ENCODE measurements at places on chromosomes 7 and 10. TPM values are rescaled to one million over a fixed set of nuclear protein-coding genes. Genes with fewer than 3 reads are reported as not detected.
A peak's percentile ranks its signal among the peaks of the same experiment; 100 is the strongest.

GRCh38 chr10:122291739-122292138, 20.6 kb downstream of the BTBD16 start:
- H3K36me3 ChIP-seq: no peaks in the 10 kb centered on the region
- peaks cover 11% of the 10 kb centered on the region for H3K27me3 ChIP-seq
- H3K4me1 ChIP-seq: peaks cover 16% of the 10 kb centered on the region
- H3K27ac ChIP-seq: no peak overlapping the region
- DNase-seq: no peak
- no peak overlapping the region for H3K4me3 ChIP-seq

DNA sequence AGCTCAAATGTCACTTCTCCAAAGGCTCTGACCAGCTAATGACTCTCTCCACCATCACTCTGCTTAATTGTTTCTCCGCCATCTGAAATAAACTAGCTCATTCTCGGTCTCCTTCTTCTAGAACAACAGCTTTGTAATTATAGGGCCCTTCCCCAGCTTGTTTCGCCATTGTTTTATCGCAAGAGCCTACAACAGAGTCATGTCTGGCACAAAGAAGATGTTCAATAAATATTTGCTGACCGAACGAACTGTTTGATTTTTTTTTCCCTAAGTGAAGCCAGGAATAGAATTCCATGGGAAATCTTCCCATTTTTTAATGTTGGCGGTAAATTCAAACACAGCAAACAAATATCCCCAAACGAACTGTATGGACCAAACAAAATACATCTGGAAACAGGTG, 63.8 kb upstream of the NMT2 start:
- H3K4me3 ChIP-seq: no peak overlapping the region
- peaks cover 3% of the 10 kb centered on the region for H3K4me1 ChIP-seq
- H3K27me3 ChIP-seq: no peaks in the 10 kb centered on the region
- no peak overlapping the region for H3K27ac ChIP-seq

Gene GHRHR
- not detected for total RNA-seq

Gene ADAM12
- total RNA-seq: 0.39 TPM

GRCh38 chr7:16137944-16138343, 283.4 kb downstream of the CRPPA start:
- no peak for DNase-seq
- no peaks in the 10 kb centered on the region for H3K4me1 ChIP-seq
- H3K36me3 ChIP-seq: no peaks in the 10 kb centered on the region
- no peak overlapping the region for H3K27ac ChIP-seq

- peaks cover 46% of the 10 kb centered on the region for H3K4me1 ChIP-seq
- H3K4me3 ChIP-seq: peak overlapping the region; percentile 62
- peak overlapping the region; percentile 75 for H3K27ac ChIP-seq
- peaks cover 5% of the 10 kb centered on the region for H3K27me3 ChIP-seq
- H3K36me3 ChIP-seq: peaks cover 5% of the 10 kb centered on the region
- no peak for DNase-seq
Observed at GRCh38 chr10:8238986-8239385, 184.5 kb downstream of the GATA3 start.

- no peaks in the 10 kb centered on the region for H3K4me1 ChIP-seq
- H3K4me3 ChIP-seq: no peak overlapping the region
- H3K36me3 ChIP-seq: no peaks in the 10 kb centered on the region
- H3K27ac ChIP-seq: no peak overlapping the region
- no peak for DNase-seq
- H3K27me3 ChIP-seq: peaks cover 18% of the 10 kb centered on the region
Observed at GRCh38 chr7:101628522-101628921, 574 bp downstream of the MYL10 start.

DNA sequence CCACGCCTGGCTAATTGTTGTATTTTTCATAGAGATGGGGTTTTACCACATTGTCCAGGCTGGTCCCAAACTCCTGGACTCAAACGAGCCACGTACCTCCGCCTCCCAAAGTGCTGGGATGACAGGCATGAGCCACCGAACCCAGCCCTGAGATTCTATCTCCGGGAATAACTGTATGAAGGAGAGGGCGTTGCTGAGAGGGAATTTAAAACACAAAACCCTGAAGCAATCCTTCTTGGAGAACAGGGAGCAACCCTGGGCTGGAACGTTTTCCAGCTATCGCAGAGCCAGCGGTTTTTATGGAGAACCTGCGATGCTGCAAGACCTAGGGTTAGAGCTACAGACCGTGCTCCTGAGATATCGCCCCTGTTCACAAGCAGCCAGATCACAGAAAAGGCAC, 144.6 kb downstream of the PRKAG2 start:
- no peaks in the 10 kb centered on the region for H3K27me3 ChIP-seq
- peaks cover 2% of the 10 kb centered on the region for H3K4me1 ChIP-seq
- H3K27ac ChIP-seq: no peak overlapping the region
- H3K36me3 ChIP-seq: no peaks in the 10 kb centered on the region

GRCh38 chr7:37027557-37028341, 303.5 kb upstream of the AOAH start:
- H3K27me3 ChIP-seq: no peaks in the 10 kb centered on the region
- H3K4me3 ChIP-seq: no peak overlapping the region
- no peak for DNase-seq
- peaks cover 32% of the 10 kb centered on the region for H3K36me3 ChIP-seq
- H3K4me1 ChIP-seq: peaks cover 13% of the 10 kb centered on the region

DNA sequence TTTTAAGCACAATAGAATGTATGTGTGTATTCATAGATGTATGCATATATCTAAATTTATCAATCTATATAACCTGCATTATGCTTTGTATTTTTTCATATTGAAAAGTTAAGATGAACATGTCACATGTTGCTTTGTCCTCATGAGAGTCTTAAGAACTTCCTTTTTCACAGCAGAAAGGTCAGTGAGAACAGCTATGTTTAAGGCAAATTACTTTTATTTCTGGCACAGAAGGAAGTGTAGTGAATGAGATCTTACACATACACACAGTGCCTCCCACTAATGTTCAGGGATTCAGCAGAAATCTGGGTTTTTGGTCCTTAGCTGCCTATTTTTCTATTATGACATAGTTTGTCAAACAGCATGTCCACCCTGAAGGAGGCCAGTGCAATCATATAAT, 134.8 kb downstream of the TMEM26 start:
- peaks cover 4% of the 10 kb centered on the region for H3K36me3 ChIP-seq
- peaks cover 4% of the 10 kb centered on the region for H3K27me3 ChIP-seq
- no peak for DNase-seq
- no peak overlapping the region for H3K27ac ChIP-seq
- H3K4me3 ChIP-seq: no peak overlapping the region

Gene AMPH
- not detected for total RNA-seq

Gene ITIH5
- not detected for total RNA-seq

Gene MAT1A
- total RNA-seq: not detected

- no peak overlapping the region for H3K27ac ChIP-seq
- H3K27me3 ChIP-seq: peaks cover 21% of the 10 kb centered on the region
- H3K4me1 ChIP-seq: no peaks in the 10 kb centered on the region
- H3K4me3 ChIP-seq: no peak overlapping the region
Observed at GRCh38 chr7:90256778-90257177, 11.8 kb downstream of the CFAP69 start.

Gene TACC2
- total RNA-seq: not detected

- peaks cover 4% of the 10 kb centered on the region for H3K27me3 ChIP-seq
- H3K36me3 ChIP-seq: no peaks in the 10 kb centered on the region
- no peak overlapping the region for H3K27ac ChIP-seq
- no peak overlapping the region for H3K4me3 ChIP-seq
- H3K4me1 ChIP-seq: no peaks in the 10 kb centered on the region
Observed at GRCh38 chr10:60252688-60253087, 137.0 kb downstream of the ANK3 start.

DNA sequence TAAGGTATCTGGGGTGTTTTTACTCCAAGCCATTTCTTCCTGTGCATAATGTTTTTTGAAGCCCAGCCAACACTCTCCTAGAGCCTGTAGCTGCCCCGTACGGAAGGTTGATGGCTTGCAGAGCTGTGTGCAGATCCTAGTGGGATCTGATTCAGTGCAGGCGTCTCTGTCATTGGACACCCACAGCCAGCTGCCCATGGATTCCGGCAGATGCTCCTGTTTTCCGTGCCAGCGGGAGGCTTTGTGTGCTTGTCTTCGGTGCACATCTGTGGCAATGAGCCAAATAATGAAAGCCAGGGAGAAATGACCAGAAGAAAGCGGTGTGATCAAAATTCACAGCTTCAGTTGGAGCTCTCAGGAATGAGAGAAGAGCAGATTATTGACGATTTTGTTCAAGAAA, 426.4 kb downstream of the TYW1 start:
- H3K27me3 ChIP-seq: no peaks in the 10 kb centered on the region
- H3K27ac ChIP-seq: no peak overlapping the region
- DNase-seq: no peak
- H3K4me3 ChIP-seq: no peak overlapping the region
- no peaks in the 10 kb centered on the region for H3K4me1 ChIP-seq

Gene TYW1B
- total RNA-seq: 4.5 TPM

DNA sequence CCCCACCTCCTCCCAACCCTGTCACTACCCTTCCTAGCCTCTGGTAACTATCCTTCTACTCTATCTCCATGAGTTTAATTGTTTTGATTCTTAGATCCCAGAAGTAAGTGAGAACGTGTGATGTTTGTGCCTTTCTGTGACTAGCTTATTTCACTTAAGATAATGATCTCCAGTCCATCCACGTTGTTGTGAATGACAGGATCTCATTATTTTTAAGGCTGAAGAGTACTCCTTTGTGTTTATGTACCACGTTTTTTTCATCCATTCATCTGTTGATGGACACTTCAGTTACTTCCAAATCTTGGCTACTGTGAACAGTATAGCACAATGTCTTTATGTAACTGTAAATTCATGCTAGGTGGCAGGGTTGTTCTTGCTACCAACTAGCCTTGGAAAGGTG, 461.6 kb downstream of the PLXDC2 start:
- no peak overlapping the region for H3K4me3 ChIP-seq
- H3K27ac ChIP-seq: no peak overlapping the region
- H3K27me3 ChIP-seq: no peaks in the 10 kb centered on the region
- H3K36me3 ChIP-seq: no peaks in the 10 kb centered on the region
- no peaks in the 10 kb centered on the region for H3K4me1 ChIP-seq
- no peak for DNase-seq

DNA sequence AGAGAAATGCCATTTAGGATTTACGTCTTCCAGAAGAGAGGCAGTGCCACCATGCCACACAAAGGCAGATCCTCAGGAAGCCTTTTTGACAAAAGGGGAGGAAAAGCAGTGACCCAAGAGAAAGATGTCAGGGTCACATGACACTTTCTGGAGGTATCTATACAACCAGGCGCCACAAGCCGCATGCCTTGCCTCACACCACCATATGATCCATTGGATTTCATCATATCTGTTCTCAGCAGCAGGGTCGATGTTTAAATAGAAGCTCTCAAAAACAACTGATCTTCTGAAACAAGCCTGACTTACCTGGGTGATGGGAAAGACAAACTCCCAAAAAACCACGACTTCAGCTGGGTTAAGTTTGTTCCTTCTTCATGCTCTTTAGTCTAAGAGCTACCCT, 52.5 kb upstream of the UNC5B start:
- no peak overlapping the region for H3K4me3 ChIP-seq
- DNase-seq: no peak
- peaks cover 7% of the 10 kb centered on the region for H3K4me1 ChIP-seq
- no peaks in the 10 kb centered on the region for H3K36me3 ChIP-seq
- no peak overlapping the region for H3K27ac ChIP-seq
- H3K27me3 ChIP-seq: peaks cover 4% of the 10 kb centered on the region

GRCh38 chr7:34225193-34225592, 319.9 kb downstream of the BMPER start:
- no peaks in the 10 kb centered on the region for H3K4me1 ChIP-seq
- no peaks in the 10 kb centered on the region for H3K27me3 ChIP-seq
- H3K27ac ChIP-seq: no peak overlapping the region

DNA sequence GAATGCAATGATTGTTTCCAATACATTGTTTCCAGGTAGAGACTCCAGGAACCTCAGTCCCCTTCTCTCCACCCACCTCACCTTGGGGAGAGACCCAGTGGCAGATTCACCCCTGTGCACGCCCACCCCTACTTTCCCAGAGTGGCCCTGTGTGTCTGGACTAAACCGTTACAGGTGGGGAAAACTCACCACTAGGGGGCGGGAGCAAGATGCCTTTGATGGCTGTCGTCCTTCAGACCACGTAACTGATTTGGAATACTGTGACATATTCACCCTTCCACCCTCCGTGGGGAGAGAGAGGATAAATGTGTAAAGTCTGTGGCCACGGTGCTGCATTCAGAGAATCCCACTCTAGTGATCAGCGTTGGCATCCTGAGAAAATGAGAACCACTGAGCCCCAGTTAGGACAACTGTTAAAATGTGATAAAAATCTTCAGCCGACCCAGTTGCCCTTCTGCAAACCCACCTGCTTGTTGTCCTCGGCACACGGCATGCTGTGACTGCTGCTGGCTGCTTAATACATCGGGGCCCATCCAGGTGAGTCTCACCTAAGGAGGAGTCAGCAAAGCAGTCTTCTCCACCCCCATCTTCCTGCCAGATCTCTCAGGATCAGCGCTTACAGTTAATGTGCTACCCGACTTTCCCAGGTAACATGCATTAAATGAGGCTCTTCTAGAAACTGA, 41.5 kb upstream of the NMT2 start:
- peak overlapping the region; percentile 43 for H3K27ac ChIP-seq
- peaks cover 42% of the 10 kb centered on the region for H3K4me1 ChIP-seq
- DNase-seq: peak; percentile 71
- H3K4me3 ChIP-seq: peak overlapping the region; percentile 32
- H3K36me3 ChIP-seq: peaks cover 11% of the 10 kb centered on the region
- no peaks in the 10 kb centered on the region for H3K27me3 ChIP-seq

DNA sequence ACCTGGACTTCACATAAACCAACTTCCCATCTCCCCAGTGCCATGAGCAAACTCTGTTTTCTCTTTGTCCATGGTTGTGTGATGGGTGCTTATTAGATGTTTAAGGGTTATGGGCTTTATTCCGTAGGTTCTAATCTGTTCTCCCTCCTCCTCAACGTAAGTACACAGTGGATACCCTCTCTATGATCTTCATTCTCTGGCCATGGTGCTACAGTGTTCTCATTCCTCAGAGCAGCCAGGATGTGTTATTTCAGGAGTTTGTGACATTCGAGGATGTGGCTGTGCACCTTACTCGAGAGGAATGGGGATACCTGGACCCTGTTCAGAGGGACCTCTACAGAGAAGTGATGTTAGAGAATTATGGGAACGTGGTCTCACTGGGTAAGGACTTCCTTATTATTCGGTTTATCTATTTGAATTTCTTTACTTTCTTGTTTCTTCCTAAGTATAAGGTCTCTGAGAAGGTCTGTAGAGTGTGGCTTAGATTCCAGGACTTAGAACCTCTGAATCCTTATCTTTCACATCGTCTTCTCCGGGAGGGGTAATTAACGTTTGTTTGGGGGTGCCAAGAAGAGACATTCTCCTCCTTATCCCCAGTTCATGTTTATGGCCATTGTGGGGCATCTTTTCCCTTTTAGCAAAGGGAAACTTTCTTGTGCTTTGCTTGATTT, 3.8 kb downstream of the ZNF655 start:
- H3K4me3 ChIP-seq: peak overlapping the region; percentile 7
- H3K27me3 ChIP-seq: no peaks in the 10 kb centered on the region
- peaks cover 38% of the 10 kb centered on the region for H3K4me1 ChIP-seq
- H3K36me3 ChIP-seq: peaks cover 44% of the 10 kb centered on the region

All from activated naive CD8-positive, alpha-beta T cell treated with anti-CD3 and anti-CD28 coated beads, Interleukin-2, amount 10 ng/mL, durations not matched to agents 7 days and 5 days (primary cell).